Left ventricle myocardium superior (tissue), 1 donor: ENCODE measurements at places on chromosomes 5 and 9. TPM values are rescaled to one million over a fixed set of nuclear protein-coding genes. Genes with fewer than 3 reads are reported as not detected.
A peak's percentile ranks its signal among the peaks of the same experiment; 100 is the strongest.

- DNase-seq, result no peak
These were observed 178.1 kb downstream of the FGF1 start for GRCh38 chr5:142507531-142508372.

- no peak for DNase-seq
These were observed 233.1 kb downstream of the RASEF start for GRCh38 chr9:82829818-82830217.

DNA sequence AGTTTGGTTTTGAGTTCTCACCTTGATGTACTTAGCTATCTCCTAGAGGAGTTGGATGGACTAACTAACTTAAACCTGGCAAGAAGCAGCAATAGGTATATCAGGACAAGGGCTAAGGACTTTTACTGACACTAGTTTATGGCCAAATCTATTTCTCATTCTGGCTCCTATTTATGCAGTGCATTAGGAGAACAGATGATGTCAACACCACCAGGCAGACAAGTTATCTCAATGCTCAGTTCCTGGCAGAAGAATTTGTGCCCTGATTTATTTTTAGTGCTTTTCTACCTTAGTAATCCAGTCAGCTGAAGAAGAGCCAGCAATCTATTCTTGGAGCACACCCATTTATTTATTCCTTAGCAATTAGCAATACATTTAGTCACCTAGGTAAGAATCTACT lies 30.7 kb upstream of the MYOT start:
- no peak for DNase-seq

DNA sequence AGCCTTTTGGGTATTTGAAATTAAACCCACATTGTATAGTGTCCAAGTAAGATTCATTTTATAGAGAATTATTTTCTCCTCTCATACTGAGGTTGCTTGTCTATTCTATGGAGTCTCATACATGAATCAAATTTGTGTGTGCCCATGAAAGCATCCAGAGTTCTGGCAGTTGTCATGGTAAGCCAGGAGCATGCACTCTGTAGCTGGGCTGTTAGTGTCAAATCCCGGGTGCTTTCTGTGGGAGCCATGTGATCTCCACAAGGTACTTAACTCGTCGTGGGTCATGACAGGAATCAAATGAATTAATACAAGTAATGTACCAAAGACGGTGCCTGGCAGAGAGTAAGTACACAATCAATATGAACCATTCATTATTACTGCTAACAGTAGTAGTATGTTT lies 58.7 kb downstream of the FBXL7 start:
- no peak for DNase-seq

- peak; percentile 27 for DNase-seq
These were observed 35.7 kb downstream of the SLC6A3 start for GRCh38 chr5:1409381-1410110.

DNA sequence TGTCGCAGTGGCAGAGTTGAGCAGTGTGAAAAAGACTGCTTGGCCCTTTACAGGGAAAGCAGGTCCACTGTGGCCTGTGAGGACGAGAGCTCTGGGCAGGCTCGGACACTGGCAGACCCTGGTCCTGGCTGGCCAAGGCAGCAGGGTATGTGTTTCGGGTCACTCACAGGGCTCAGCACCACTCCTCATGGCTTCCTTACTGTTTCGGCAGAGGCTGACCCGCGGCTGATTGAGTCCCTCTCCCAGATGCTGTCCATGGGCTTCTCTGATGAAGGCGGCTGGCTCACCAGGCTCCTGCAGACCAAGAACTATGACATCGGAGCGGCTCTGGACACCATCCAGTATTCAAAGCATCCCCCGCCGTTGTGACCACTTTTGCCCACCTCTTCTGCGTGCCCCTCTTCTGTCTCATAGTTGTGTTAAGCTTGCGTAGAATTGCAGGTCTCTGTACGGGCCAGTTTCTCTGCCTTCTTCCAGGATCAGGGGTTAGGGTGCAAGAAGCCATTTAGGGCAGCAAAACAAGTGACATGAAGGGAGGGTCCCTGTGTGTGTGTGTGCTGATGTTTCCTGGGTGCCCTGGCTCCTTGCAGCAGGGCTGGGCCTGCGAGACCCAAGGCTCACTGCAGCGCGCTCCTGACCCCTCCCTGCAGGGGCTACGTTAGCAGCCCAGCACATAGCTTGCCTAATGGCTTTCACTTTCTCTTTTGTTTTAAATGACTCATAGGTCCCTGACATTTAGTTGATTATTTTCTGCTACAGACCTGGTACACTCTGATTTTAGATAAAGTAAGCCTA lies 15.7 kb downstream of the SQSTM1 start:
- DNase-seq, result peak; percentile 41

GRCh38 chr5:8033261-8033660 lies 164.3 kb downstream of the MTRR start:
- DNase-seq, result no peak

GRCh38 chr9:126698251-126698650 lies 84.5 kb downstream of the LMX1B start:
- DNase-seq, result no peak

DNA sequence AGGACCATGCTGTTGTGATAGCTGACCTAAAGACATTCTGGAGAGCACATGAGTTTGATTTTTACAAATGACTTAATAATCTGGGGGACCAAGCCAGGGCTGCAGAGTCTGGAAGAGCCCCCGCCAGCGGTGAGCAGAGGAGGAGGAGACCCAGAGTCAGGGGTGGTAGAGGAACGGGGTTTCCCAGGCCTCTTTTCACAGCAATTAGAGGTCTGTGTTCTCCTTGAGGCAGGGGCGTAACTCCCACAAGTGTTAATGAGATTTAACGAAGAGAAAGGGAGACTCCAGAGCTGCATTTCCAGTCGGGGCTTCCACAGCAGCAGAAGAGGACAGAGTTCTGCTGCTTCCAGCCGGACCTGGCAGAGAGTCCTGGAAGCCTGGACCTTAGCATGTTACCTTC lies 137.9 kb upstream of the SLC24A2 start:
- DNase-seq, result no peak

- DNase-seq, result no peak
These were observed 264.2 kb downstream of the TMEM38B start for GRCh38 chr9:105958587-105958986.

DNA sequence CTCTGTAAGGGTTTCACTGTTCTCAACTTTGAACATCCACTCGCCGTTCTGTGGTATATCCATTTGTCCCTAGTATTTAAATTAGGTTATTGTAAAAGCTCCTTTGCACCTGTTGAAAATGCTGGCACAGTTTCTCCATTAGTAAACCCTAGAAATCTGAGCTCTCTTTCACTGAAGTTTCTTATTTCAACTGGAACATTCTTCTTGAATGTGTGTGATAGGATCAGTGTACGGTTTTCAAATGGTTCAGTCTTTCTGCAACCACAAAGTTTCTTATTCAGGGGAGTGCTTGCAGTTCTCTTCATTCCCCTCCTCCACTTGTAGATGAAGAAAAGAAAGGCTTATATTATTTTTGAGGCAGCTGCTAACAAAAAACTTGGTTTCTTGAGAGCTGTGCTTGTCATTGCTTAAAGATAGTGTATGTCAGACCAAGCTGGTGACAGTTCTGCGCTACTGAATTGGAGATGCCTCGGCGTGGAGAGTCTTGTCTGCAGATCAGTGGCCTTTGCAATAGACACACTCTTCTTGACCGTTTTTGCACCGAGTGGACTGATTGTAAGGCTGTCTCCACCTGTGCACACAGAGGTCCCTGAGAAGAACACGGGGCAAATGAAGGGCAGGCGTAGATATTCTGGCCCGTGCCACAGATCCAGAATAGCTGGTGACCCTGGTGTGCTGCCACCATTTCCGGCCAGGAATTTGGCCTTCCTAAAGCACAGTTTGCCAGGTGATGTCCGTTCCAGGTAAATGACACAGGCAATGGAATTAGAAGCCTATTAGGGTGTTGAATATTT lies 102.2 kb downstream of the TRIO start:
- no peak for DNase-seq

- DNase-seq, result no peak
These were observed 185.6 kb downstream of the C9orf50 start for GRCh38 chr9:129435291-129435690.

- no peak for DNase-seq
These were observed 38.1 kb downstream of the PBX3 start for GRCh38 chr9:125785248-125785751.

- DNase-seq, result peak; percentile 70
These were observed 29.5 kb downstream of the TGFBI start for GRCh38 chr5:136058039-136058971.

GRCh38 chr9:68651280-68651893 lies 53.7 kb upstream of the PIP5K1B start:
- DNase-seq, result no peak

DNA sequence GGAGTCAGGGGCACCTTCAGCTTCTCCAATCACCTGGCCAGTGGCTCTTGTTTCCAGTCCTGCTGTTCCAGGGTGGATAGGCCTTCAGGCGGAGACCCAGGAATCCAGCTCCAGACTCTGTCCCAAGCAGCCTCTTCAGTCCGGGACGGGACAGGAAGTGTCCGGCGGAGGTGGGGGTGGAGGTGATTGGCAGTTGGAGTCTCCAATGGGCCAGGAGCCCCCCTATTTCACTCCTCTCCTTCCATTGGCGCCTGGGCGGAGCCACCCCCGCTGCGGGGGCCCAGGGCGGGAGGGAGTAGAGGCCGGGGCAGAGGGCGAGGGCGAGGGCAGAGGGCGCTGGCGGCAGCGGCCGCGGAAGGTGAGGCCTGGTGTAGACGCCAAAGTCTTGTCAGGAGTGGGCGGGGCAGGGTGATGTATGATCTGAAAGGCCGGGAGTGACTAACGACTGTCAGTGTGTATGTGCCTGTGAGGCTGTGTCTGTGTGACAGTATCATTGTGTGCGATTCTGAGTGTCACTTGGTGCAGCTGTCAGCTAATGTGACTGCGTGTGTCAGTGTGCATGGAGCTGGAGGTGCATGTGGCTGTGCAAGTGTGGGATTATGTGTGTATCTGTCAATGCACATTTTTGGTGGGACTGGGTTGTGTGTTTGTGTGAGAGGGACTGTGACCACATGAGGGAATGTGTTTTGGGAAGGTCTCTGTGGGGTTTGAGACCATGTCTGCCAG lies at the start of gene IL11RA:
Gene IL11RA, plus strand, starts transcription at position 310 of the 726 bp plus-strand sequence. CDS start 3,033 bp downstream, outside the sequence.
- DNase-seq, result peak; percentile 93

GRCh38 chr5:58197875-58198274 lies 262.0 kb downstream of the PLK2 start:
- DNase-seq, result no peak

- no peak for DNase-seq
These were observed 49.4 kb downstream of the GRIN3A start for GRCh38 chr9:101689039-101689438.

GRCh38 chr9:5193345-5193744 lies 7.9 kb upstream of the INSL6 start:
- no peak for DNase-seq

DNA sequence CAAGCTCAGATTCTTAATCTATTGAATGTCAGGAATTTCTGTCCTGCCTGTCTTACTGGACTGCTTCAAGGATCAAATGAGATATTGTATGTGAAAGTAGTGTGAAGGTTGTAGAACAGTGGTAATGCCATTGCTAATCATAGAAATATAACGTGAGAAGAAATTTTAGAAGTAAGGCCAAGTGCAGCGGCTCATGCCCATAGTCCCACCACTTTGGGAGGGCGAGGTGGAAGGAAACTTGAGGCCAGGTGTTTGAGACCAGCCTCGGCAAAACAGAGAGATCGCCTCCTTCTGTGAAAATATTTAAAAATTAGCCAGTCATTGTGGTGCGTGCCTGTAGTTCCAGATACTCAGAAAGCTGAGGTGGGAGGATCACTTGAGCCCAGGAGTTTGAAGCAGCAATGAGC lies 5.1 kb upstream of the HSPA5 start:
- no peak for DNase-seq

GRCh38 chr9:131289301-131290035 lies at the start of gene PLPP7:
TSS of gene PLPP7 (plus strand) at chr9:131289723. CDS start at chr9:131289998, 275 bp downstream.
- DNase-seq, result peak; percentile 94

DNA sequence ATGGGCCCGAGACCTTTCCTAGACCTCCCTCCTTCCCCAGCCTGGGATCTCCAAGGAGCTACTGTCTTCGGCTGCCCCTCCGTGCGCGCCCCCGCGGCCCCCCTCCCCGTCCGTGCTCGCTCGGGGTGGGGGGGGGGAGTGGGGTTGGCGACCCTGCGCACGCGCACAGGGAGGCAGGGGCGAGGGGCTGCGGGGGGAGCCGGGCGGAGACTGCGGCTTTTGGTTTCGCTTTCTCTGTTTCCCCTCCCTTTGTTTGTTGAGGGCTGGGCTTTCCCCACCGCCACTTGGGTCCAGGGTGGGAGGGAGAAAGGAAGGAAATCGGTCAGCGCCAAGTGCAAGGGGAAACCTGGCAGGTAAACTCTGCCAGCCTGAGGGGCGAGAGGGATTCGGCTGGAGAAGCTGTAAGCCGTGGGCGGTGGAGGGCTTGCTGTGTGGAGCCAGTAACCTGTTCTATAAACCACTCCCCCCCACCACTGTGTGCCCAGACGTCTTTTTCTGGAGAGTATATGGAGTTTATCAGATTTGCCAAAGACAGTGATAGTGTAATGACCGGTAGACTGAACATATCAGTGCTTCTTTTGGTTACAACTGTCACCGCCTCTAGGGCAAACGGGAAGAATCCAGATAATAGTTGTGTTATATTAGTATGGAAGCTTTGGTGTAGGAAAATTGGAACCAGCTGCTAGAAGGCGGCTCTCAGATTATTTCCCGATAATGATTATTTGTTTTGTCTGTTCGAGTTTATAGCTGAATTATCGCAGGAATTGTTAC lies 684 bp downstream of the DNAJA1 start:
- peak; percentile 67 for DNase-seq

GRCh38 chr5:135372654-135373381 lies 26.2 kb downstream of the MACROH2A1 start:
- no peak for DNase-seq

GRCh38 chr5:168001318-168001717 lies 290.1 kb upstream of the WWC1 start:
- DNase-seq, result no peak

DNA sequence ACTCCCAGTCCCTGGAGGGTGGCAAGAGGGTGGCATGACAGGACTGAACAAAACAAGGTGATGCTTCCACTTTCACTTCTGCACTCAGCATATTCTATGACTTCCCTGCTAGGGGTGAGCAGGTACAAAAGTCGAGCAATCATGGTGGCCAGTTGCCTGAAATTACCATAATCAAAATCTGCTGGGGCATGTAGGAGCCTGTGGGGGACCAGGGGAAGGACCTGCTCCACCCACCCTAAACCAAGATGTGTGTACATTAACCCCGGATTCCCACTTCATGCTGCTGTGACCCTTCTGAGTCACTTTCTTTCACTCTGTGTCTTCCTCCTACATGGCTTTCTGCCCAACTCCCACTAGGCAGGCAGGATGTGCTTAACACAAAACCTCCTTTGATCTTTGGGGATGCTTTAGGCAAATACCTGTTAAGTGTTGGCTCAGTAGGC lies 73.3 kb upstream of the PHF24 start:
- no peak for DNase-seq

GRCh38 chr5:31626156-31626555 lies 12.8 kb upstream of the PDZD2 start:
- DNase-seq, result peak; percentile 65

The GDNF gene
- total RNA-seq, result 0.20 TPM

The ANKRD34B gene
- not detected for total RNA-seq

The CIZ1 gene
- 76.6 TPM for total RNA-seq

The FRMD3 gene
- total RNA-seq, result 97.7 TPM

The PCDHA7 gene
- total RNA-seq, result 0.12 TPM

The LRRC19 gene
- not detected for total RNA-seq

The ACOT12 gene
- not detected for total RNA-seq

The SLC34A3 gene
- total RNA-seq, result not detected
